ENCODE measurements at places on chromosomes 12 and 14. TPM values are rescaled to one million over a fixed set of nuclear protein-coding genes. Genes with fewer than 3 reads are reported as not detected.

The RASSF9 gene
- total RNA-seq = not detected

The KRT83 gene
- total RNA-seq = not detected

The ABCC9 gene
- not detected for total RNA-seq

The TBX3 gene
- total RNA-seq = not detected

The HOXC12 gene
- total RNA-seq = not detected

The TNFRSF1A gene
- 40.9 TPM for total RNA-seq

The CACNA1C gene
- total RNA-seq = 0.10 TPM

The TMPRSS12 gene
- total RNA-seq = not detected

The PAWR gene
- 5.4 TPM for total RNA-seq

GRCh38 chr14:30242744-30243143 is 315.1 kb upstream of the PRKD1 start:
- no peak for DNase-seq

GRCh38 chr12:63792338-63792737 is 12.6 kb downstream of the RXYLT1 start:
- DNase-seq = no peak

GRCh38 chr14:61253064-61253738 is 27.9 kb downstream of the TMEM30B start:
- no peak for DNase-seq

DNA sequence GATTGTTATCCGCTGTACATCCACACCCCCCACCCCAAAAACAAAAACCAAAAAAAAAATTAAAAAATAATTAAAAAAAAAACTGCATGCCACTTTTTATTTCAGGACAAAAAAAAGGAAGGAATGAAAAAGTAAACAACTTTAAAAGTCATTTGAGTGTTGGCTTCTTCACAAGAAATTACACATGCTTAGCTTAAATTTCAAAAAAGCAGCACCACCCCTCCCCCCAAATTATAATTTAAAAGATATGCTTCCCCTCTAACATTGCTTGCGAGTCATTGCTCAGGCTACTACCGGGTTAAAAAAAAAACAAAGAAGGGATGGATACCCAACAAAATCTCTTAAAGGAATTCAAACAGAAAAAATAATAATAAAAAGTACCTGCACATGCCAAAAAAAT is 98.5 kb downstream of the BCL11B start:
- DNase-seq = no peak

GRCh38 chr14:99271951-99272631 is at the start of gene BCL11B:
Gene BCL11B, minus strand, starts transcription at chr14:99272197. Its CDS starts 979 bp downstream, at chr14:99271218.
- peak; percentile 90 for DNase-seq

- no peak for DNase-seq
These were observed 80.8 kb downstream of the SLC25A21 start for GRCh38 chr14:37091651-37092050.

- no peak for DNase-seq
These were observed 235.9 kb downstream of the CPNE8 start for GRCh38 chr12:38669530-38669929.

- DNase-seq = no peak
These were observed 5.6 kb upstream of the LIN7A start for GRCh38 chr12:80943338-80943737.

DNA sequence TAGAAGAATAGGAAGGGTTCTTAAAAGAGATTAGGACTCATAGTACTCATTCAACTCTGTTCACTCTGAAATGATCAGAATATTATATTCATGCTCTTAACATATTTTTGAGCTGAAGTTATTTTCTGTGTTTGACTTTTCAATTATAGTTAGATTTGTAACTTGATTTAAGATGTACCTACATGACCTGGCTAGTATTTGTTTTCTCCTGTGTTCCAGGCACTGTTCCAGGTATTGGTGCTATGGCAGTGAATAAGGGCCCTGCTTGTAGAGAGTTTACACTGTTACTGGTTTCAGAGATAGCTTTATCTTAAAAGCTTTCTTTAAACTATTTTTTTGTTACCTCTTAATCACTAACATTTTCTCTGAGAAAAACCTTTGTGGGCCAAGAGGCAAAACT is 19.1 kb upstream of the SLC17A8 start:
- DNase-seq = no peak

DNA sequence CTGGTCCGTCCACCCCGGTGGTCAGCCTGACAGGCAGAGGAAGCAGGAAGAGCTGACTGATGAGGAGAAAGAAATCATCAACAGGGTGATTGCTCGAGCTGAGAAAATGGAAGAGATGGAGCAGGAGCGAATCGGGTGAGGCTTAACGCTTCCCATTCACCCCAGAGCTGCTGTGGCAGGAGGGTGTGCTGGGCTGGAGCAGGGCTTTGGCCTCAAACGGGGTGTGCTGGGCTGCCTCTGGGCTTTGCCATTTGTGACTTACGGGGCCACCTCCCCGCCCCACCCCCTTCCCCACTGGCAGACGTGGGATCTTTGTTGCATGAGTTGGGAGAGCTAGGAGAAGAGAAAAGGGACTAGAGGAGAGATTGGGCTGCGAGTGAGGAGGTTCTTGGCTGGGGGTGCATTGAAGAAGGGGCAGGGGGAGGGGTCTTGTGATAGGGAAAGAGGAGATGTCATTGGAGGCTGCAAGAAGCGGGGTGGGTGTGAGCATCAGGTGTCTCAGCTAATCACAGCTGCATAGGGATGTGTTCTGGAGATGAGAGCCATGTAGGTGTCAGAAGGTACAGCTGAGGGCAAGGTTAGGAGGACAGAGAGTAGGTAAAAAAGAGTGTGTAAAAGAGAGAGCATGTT is 56.3 kb downstream of the RPH3A start:
- DNase-seq = no peak

- peak; percentile 42 for DNase-seq
These were observed 558 bp downstream of the KLHDC2 start for GRCh38 chr14:49768301-49769121.

DNA sequence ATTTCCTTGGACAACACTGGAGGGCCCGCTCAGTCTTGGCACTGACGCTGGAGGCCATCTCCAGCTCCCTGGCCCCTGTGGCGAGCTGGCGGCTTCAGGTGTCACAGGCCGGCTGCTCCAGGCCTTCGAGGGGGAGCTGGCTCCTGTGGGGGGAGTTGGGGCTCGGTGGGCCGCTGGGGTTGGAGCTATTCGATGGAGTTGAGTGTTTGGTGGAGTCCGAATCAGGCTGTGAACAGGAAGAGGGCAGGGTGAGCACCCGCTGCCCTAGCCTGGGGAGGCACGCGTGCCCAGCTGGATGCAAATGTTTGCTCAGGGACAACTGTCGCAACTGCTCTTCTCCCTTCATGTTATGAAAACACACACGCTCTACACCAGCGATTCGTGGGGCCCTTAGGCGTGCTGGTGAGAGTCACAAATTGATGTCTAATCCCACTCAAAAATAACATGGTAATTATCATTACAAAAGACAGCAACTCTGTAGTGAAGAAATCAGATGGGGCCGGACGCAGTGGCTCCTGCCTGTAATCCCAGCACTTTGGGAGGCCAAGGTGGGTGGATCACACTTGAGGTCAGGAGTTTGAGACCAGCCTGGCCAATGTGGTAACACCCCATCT is 11.3 kb downstream of the AMN start:
- DNase-seq = no peak

DNA sequence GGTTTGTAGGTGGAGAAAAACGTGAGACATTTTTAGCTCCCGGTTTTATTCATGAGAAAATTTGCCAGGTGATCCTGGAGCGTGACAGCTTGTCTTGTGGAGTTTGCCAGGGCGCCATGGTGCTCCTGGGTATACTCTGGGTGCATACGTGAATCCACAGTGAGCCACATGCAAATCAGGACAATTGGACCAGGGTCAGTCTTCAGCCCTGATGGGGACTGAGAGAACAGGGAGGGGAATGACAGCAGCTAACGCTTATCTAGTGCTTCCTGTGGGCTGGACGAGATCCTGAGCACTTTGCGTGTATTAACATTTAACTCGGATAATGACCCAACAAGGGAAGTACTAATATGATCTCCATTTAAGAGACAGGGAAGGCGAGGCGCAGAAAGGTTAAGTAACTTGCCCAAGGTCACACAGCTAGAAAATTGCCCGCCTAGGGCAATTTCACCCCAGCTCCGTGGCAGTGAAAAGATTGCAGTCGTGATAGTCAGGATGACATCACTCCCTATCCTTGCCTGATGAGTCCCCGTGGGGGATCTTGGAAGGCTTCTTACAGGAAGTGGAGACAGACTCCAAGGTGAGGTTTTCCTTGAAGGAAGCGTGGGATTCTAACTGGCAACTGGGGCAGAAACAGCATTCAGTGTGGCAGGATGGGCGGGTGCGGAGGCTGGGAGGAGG is 118.4 kb upstream of the NCOR2 start:
- DNase-seq = no peak

- DNase-seq = no peak
These were observed 158.3 kb downstream of the KIF26A start for GRCh38 chr14:104296388-104297312.

GRCh38 chr14:86221000-86221399 is 691.1 kb downstream of the FLRT2 start:
- DNase-seq = no peak

DNA sequence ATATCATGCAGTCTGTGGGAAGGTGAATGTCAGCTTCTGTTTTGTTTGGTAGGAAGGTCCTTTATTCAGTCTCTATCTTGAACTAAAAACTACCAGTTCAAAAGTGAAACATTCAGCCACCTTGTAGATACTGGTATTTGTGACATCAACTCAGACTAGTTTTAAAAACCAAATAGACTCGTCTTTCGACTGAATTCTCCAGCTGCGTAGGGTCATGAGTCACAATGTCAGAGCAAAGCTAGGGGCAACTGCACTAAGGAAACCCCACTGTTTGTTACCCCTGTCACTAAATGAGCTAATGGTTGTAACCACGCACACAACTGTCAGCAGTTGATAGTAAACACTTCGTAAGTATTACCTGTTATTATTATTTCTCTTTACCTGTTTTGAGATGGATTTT is 144.6 kb downstream of the PRIMA1 start:
- no peak for DNase-seq

DNA sequence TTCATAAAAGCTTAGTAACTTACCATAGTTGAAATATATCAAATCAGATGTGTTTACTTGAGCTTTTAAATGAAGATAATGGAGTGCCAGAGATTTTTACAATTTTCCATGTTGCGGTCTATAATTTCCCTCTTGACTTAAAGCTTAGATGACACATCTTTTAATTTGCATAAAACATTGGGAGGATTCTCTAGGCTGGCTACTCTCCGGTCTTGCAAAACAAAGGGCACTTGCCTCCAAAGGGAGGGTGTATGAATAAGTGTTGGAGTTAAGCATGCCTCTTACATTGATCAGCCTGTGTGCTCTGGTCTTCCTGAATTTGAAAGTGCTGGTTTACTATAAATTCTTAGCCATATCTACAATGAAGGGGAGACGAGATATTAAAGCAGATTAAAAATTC is 336.4 kb upstream of the NAV3 start:
- no peak for DNase-seq

DNA sequence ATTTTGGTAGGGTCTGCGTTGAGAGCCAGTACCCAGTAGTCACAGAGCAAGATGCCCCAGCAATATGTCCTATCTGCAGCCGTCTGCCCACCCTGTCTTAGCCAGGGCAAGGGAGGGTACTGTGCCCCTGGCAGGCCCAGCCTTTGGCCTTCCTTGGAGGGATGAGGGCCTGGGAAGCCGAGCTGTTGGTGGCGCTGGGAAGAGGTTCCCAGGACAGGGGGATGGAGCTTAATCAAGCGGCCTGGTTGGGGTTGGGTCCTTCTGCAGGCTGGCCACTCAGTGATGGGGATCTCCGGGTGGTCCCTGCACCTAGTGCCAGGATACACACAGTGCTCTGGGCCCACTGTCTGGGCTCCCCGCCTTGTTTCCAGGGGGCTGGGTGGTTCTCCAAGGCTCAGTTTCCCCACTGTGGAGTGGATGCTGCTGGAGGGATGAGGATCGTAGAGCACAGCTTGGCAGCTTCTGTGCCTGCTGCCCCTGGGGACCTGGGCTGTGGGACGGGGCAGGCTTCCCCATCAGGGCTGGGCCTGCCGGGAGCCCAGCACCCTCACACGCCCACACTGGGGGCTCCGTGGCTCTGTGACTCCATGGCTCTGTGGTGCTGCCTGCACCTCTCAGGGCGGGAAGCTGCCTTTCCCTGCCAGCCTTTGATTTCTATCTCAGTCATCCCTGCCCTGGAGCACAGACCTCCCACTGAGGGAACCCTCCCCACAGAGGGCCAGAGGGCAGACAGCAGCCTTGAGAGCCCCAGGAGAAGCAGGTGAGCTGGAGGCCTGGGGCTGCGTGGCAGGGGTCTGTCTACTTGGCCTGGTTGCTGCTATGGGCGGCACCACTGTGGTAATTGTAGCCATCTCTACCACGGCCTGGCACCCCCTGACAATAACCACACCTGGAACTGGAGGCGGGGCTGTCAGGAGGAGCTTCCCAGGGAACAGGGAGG is 357.0 kb downstream of the TMEM121 start:
- no peak for DNase-seq

DNA sequence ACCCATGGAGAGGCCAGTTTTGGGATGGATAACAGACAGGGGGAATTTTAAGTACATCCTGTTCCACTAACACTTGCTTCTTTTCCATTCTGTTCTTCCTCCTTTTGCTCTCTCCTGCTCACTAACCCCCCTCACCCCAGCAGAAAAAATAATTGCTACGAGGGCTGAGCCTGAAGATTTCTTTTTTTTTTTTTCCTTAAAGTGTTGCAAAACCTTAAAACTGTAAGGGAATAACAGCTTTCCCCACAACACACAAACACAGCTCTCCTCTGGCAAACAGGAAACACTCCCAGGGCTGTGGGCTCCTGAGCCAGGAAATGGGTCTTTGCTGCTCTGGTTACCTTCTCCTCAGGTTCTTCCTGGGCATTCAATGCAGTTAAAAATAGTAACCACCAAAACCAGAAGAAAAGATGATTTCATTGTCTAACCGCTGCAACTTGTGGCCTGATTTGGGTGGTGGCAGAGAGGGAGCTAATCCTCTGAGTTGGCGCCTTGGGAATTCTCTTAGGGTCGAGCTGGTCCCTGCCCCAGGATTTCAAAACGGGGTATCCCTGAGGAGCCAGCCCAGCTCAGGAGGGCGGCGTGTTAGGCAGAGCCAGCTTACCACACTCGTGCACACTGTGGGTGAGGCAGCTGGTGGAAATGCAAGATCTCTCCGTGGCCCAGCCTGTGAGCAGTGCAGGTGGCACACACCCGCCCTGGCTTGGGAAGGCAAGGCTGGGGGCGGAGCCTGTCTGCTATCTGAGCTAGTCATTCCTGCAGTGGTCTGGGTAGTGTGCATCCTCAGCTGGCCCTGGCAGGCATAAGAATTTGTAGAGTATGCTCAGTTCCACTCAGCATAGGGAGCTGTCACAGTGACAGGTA is 17.1 kb upstream of the EMP1 start:
- DNase-seq = peak; percentile 43

- no peak for DNase-seq
These were observed 3.4 kb upstream of the KRT80 start for GRCh38 chr12:52195065-52195730.

- DNase-seq = no peak
These were observed 1237.0 kb upstream of the USP15 start for GRCh38 chr12:61023231-61023630.

Measured in naive thymus-derived CD4-positive, alpha-beta T cell (primary cell).